ENCODE measurements at places on chromosomes 12 and 14.

- no peak for DNase-seq
Measured at GRCh38 chr14:22500525-22500924, 88.5 kb downstream of the DAD1 start.

DNA sequence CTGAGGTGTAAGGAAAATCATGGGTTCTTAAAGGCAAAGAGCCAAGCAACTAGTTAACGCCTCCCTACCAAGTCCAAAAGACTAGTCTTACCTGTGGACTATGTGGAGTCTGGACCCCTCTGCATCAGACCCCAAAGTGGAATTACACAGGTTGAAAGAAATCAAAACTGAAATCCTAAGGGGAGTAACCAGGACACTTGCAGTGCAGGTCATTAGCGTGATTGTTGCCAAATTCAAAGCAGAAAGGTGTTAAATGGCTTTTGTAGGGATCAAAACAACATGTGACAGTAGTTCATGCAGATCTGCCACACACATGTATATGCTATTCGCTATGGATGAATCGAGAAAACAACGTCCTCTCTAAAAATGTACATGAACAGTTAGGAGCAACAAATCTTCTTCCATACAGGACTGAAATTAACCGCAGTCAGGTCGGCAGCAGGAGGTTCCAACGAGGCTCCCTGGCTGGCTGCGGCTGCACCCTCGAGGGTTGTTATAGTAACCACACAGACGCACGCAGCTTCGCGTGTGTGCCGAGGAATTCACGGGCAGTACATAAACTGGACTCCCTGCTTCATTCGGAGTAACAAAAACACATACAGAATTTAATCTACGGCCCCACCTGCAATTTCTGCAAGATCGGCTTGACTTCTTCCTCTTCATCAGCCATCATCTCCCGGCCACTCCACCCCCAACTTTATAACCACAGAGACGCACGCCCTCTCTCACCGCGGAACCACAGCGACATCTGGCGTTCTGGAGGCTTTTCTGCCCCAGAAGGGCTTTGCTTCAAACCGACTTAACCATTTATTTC, at the start of gene TTC5:
Gene TTC5, minus strand, starts transcription at position 687 of the 814 bp plus-strand sequence. Its CDS starts 14 bp downstream, at position 673.
- peak; percentile 74 for DNase-seq

GRCh38 chr12:78778339-78778738, 86.2 kb upstream of the SYT1 start:
- DNase-seq, result no peak

DNA sequence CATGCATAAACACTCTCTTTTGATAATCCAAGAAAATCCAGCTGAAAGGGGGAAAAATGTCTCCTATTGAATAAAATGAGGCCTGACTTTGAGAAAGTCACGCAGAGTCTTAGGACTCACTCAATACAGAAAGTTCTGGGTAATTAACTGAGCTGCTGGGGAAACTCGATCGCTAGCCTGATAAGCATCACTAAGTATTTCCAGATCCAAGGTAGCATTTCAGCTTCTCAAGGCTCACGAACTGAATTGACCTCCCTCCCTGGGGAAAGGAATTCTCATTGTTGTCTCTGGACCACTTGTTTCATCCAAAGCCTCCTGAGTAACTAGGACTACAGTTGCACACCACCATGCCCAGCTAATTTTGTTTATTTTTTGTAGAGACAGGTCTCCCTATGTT, 13.8 kb upstream of the ANAPC5 start:
- DNase-seq, result no peak

DNA sequence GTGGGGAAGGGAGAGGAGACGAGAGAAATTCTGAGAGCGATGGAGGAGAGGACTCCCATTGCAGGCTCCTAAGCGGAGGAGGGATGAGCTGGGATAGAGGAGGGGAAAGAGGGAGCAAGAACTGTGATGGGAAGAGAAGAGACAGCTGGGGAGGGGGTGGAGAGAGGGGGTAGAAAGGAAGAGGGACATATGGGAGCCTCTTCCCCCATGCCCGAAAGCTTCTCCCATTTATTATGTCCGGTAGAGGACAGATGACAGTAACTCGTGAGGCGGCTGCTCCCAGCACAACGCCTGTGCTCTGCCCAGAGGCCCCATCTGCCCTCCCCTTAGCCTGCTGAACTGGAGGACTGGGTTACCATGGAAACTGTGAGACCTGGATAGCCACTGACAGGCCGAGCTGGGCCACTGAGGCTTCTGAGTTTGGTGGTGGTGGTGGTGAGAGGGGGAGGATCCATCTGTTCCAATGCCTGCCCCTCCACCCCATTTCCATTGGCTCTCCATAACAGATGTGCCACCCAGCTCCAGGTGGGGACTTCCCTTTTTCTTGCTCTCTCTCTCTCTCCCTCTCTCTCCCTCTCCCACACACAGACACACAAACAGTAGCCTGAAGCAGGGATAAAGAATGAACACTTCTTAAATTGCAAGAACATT, 8.3 kb downstream of the CPNE6 start:
- DNase-seq, result peak; percentile 100

DNA sequence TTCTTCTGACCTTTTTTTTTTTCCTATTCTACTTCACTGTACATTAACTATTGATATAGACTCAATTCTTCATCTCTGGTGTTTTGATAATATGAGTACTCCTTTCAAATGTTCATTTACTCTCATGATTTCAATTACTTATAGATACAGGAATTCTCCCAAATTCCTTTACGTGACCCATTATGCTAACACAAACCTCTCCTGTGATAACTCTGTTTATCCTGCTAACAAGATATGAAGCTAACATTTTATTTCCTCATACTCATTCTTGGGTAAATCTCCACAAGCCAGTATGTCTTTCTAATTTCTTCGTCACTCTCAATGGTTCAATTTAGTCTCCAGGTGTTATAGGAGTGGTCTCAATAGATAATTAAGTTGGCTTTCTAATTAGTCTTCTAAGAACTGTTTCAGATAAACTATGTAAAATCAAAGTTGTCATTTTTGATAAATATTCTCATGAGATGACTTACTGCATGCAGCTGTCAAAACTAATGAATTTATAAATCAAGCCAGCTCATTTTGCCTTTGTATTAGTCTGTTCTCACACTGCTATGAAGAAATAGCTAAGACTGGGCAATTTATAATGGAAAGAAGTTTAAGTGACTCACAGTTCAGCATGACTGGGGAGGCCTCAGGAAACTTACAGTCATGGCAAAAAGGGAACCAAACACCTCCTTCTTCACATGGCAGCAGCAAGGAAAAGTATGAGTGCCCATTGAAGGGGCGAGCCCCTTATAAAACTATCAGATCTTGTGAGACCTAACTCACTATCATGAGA, 130.6 kb upstream of the MYF6 start:
- DNase-seq, result no peak

GRCh38 chr12:125201940-125202339, 136.7 kb downstream of the AACS start:
- DNase-seq, result no peak

DNA sequence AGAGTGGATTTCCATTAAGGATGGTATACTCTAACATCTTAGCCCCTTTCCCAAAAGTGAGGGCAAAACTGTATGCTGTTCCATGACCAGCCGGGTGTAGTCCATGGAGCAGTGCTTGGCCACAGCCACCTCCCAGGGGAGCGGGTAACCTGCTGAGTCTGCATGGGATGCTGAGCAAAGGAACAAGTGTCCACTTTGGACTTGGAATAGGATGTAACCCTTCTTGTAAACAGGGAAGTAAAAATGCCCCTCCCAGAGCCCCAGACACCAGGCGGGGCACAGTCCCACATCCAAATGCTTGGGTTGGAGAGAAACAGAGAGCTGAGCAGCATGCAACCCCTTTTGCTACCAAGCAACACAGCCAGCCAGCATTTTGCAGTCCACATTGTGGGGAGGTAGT, 65.6 kb downstream of the ACTN1 start:
- no peak for DNase-seq

GRCh38 chr14:74974364-74975058, 19.1 kb upstream of the PGF start:
- no peak for DNase-seq

DNA sequence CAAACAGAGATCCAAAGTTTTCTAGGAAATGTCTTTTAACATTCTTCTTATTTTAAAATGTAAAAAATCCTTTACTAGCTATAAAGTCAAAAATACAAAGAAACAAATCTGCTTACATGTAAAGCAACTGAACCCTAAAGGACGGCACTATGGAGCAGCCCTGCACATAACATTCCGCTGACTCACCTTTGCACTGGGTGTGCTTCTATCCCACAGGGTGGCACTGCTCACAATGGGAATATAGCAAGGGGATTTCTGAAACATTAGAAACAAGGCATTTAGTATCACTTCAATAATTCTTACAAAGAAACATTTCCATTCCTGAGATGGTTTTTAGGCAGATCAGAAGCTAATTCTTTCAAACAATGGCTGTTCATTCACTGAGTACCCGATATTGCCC, 94.3 kb downstream of the C12orf42 start:
- no peak for DNase-seq

GRCh38 chr14:101553393-101553792, 7.9 kb upstream of the DIO3 start:
- no peak for DNase-seq

- no peak for DNase-seq
Measured at GRCh38 chr14:98984719-98985041, 287.3 kb downstream of the BCL11B start.

Measured in NCI-H524 treated with DMSO at 0.1 percent for 48 hours (cell line).